ENCODE measurements at places on chromosomes 13 and 19. TPM values are rescaled to one million over a fixed set of nuclear protein-coding genes. Genes with fewer than 3 reads are reported as not detected.

The PSG3 gene
- total RNA-seq = not detected

DNA sequence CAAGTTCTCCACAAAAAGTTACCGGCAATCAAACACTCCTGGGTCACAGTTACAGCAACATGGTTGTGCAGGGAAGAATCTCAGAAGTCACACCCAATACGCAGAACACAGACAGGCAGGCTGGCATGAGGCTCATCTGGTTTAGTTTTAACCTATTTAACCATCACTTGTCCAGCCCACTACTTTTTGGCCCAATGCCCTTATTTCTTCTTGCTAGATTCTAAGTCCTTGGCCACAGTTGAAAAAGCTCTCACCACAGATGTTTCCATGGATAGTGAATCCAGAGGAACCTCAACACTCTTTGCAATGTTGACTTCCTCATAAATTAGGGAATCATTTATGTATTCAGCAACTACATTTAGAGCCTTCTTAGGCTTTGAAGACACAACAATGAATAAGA lies 50.7 kb upstream of the FNDC3A start:
- no peak for DNase-seq

DNA sequence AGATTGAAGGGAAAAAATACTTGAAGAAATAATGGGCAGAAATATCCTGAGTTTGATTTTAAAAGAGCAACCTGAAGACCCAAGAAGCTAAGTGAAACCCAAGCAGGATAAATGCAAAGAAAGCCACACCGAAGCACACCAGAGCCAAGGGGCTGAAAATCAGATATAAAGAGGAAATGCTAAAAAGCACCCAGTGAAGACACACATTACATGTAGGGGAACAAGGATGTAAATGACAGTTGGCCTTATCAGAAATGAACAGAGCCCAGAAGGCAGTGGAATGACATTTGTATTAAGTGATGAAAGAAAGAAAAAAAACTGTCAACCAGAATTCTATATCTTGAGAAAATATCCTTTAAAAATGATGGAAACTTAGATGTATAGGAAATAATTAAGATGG lies 139.1 kb downstream of the SLC7A1 start:
- DNase-seq = no peak

- DNase-seq = no peak
Measured at GRCh38 chr19:9945319-9945966, 9.1 kb upstream of the OLFM2 start.

The IFNL4 gene
- total RNA-seq = not detected

- DNase-seq = no peak
Measured at GRCh38 chr13:78958006-78958405, 299.1 kb upstream of the OBI1 start.

DNA sequence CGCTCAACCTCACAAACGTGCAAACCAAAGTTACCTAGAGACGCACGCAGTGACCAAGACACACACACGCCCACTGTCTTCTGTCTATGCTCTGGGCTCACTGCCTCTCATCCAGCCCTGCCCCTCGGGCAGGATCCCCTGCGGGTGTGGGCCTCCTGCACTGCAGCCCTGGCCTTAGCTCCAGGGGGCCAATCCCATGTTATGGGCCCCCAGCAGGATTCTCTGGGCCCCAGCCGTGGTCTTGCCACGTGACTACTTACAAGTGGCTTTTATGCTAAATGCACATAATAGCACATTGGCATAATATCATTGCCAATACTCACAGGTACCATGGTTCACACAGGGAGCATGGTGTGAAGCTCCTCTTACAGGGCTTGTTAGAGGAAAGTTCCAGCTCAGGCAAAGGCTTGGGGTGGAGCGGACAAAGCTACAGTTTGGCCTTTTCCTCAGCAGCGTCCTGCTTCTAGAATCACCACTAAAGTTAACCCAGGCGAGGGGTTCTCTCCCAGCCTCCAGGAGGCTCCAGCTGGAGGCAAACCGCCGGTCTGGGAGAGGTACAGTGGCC lies 37.4 kb downstream of the CEBPA start:
- DNase-seq = no peak

DNA sequence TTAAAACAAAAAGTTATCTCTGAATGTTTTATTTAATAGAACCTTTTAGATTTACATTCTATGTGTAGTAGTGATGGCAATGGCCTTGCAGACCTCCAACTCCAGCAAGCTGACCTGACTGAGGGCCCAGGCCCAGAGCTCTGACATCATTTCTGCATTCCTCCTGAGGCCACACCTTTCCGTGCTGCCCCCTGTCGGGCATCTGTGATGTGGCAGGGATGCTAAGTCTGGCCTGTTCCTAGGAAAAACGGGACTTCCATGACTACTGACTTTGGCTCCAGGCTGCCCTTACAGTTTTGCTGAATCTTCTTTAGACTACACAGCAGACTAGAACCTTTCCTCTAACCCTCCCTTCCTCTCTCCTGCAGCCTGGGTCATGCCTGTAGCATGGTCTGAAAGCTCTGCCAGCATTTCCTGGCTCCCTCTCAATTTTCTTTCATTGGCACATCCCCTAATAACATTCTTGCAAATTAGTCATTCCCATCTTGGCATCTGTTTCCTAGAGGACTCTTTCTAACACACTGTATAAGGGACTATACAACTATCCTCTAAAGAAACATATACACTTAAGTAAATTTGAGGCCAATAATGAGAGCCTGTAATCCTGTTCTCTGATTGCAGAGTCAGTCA lies 249.1 kb downstream of the GPC5 start:
- DNase-seq = no peak

Measured in activated naive CD4-positive, alpha-beta T cell treated with anti-CD3 and anti-CD28 coated beads for 36 hours (primary cell).